ENCODE measurements at places on chromosomes 12 and 14.
A peak's percentile ranks its signal among the peaks of the same experiment; 100 is the strongest.

GRCh38 chr12:106999446-106999845 lies 12.5 kb upstream of the MTERF2 start:
- DNase-seq: no peak

DNA sequence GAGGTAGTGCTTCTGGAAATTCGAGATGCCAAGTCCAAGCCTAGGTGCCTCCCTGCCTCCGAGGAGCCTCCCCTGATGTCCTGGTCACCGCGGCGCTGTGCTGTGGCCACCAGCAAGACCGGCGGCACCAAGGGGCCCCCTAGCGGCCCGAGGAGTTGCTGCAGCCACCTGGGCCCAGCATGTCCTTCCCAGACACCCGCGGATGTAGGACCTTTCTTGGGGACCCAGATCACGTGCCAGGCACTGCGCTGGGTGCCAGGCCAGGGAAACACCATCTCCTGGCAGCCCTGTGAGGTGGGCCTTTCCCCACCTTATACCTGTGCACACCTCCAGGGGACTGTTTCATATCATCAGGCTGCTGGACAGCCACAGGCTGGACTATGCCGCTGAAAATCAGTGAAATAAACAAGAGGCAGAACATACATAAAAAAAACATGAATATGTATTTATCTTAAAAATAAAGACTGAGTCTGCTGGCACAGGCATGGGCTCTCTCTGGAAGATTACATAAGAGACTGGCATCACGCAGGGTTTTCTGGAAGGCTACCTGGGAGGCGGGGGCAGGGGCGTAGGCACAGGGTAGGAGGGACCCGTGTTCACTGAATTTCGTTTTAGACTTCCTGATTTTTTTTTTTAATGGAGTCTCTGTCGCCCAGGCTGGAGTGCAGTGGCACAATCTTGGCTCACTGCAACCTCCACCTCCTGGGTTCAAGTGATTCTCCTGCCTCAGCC lies 15.9 kb upstream of the HHIPL1 start:
- DNase-seq: peak; percentile 54

- no peak for DNase-seq
These were observed 5.0 kb upstream of the CCND2 start for GRCh38 chr12:4268329-4269181.

DNA sequence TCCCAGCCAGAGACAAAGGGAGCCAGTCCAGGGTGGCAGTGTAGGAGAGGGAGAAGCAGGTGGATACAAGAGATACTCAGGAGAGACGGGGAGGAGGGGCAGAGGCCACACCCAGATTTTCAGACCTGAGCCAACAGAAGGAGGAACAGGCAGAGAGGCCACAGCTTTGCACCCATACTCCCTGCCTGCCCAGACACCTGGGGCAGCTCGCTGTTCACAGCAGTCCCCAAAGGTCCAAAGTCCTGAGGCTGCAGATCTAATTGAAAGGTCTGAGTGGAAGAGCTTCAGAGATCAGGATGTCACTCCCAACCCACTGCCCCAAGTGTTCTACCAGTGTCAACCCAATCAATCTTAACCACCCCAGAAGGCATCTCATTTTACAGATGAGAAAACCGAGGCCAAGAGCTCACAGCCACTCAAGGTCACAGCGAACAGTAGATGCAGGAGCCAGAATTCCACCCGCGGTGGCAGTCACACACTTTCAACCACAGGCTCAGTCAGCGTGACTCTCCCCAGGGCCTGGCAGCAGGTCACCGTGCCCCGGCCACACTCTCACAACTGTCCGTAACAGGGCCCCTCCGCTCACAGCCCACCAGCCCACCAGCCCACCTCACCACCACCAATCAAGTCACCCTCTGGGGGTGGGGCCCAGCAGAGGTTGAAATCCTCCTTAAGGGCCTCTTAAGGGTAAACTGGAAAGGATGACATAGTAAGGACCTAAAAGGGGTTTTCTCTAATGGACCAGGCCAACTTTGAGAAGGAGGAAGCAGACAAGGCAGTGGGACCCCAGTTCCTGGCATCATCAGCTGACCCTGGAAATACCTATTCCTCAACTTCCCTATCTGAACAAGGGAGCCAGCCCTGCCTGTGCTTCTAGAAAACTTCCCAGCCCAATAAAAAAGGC lies 33.3 kb downstream of the ACTN1 start:
- no peak for DNase-seq

GRCh38 chr12:51378749-51379148 lies 12.5 kb downstream of the GALNT6 start:
- DNase-seq: no peak

DNA sequence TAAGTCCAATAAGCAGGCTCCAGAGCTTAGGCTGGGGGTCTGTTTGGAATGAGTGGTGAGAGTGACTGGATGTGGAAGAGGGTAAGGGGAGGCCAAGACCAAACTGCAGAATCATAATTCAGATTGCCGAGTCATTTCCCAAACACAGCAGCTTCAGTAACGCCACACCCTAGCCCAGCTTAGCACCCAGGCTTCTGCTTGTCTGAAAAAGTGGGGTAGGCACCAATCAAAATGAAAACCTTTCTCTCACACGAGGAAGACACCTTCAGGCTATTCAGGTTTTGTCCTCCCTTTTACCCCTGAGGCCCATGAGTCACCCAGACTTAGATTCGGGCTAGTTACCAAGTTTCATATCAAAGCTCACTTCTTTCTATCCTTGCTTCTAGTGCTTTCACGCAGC lies 306.1 kb downstream of the DAD1 start:
- DNase-seq: no peak

- no peak for DNase-seq
These were observed 179.3 kb downstream of the ADCK1 start for GRCh38 chr14:77979171-77979570.

DNA sequence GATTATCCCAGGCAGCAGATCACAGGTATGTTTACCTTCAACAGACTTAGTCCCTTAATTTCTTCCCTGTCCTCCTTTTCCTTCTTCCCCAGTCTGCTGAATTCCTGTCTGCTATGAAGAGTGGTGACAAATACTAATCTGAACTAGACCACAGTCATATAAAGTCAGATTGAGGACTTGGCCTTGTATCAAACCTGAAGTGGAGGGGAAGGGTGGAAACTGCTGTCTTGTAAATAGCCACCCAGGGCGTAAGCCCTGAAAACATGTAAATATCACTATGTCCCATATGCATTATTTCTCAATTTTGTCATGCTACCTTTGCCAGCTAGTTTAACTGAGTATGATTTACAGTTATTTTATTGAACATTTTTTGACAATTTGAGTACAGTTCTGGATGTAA lies 368.0 kb downstream of the CCDC91 start:
- DNase-seq: no peak

- DNase-seq: no peak
These were observed 37.2 kb upstream of the YY1 start for GRCh38 chr14:100201701-100202100.

DNA sequence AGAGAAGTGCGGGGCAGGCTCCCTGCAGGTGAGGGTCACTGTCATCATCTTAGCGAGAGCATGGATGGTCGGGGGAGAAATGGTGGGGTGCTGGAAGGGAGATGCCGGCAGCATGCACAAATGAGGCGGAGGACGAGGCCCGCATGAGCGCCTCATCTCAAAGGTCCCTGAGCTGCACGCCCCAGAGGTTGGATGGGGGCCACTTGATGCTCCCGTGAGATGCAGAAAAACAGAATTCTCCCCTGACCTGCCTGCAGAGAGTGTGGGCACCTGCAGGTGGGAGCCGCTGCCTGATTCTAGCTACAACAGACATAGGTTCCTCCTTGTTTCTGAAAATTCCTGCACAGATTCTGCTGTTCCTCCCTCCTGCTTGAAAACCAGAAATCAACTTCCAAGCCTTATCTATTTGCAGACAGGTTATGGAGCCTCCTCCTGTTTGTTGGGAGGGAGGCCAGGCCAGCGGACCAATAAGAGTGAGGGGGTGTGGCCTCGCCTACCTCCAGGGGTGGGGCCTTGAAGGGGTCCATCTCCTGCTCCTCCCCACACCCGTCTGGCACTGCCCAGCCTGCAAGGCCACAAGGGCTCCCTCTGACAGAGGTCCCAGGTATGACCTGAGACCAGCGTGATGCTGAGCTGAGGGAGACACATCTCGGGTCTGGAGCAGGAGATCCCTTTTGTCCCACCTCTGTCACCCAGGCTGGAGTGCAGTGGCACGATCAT lies 67.2 kb downstream of the KDM2B start:
- DNase-seq: no peak

DNA sequence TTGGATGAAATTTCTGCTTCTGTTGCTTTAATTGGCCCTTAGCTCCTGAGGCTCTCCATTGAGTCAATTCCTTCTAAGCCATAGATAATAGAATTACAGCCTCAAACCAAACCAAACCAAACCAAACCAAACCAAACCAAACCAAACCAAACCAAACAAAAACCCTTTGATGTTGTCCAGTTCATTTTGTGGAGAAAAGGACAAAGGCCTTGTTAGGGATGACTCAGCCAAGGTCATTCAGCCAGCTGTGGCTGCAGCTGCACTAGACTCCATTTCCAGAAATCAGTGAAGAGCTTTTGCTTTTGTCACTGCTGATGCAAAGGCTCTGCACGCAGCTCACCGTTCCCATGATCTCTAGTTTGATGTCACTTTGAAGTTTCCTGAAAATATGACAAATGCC lies 82.2 kb upstream of the RMST start:
- no peak for DNase-seq

DNA sequence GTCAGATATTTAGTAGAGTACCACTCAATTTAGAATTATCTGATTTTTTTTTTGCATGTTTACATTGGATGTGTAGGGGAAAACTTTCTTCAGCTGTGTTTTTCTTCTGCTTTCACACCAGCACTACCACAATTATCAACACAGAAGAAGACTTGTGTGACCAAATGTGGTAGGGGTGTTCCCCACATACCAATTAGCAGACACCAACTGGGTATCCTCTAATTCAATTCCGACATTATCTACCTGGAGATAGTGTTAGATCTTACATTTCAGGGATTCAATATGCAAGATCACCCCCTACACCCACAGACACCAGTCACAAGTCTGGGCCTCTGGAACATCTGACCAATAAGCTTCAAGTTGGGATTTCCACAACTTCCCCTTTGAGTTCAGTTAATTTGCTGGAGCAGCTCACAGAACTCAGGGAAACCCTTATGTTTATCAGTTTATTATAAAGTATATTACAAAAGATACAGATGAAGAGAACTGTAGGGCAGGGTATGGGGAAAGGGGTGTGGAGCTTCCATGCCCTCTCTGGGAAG lies 4.1 kb upstream of the KLRG1 start:
- no peak for DNase-seq

DNA sequence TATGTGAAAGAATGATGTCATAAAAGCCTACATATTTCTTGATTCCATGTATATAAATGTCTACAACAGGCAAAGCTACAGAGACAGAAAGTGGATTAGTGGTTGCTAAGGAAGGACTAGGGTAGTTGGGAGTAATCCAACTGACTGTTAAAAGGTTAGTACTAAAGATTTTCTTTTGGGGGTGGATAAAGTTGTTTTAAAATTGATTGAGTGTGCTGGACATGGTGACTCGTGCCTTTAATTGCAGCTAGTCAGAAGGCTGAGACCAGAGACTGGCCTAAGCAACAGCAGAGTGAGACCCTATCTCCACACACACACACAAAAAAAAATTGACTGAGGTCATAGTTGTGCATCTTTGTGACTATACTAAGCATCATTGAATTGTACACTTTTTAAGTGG lies 234.3 kb downstream of the C12orf50 start:
- peak; percentile 75 for DNase-seq

GRCh38 chr14:32109676-32110547 lies 32.8 kb downstream of the ARHGAP5 start:
- DNase-seq: no peak

GRCh38 chr14:96906434-96906833 lies 109.3 kb downstream of the VRK1 start:
- no peak for DNase-seq

GRCh38 chr12:104407438-104407837 lies 49.3 kb upstream of the CHST11 start:
- DNase-seq: no peak

DNA sequence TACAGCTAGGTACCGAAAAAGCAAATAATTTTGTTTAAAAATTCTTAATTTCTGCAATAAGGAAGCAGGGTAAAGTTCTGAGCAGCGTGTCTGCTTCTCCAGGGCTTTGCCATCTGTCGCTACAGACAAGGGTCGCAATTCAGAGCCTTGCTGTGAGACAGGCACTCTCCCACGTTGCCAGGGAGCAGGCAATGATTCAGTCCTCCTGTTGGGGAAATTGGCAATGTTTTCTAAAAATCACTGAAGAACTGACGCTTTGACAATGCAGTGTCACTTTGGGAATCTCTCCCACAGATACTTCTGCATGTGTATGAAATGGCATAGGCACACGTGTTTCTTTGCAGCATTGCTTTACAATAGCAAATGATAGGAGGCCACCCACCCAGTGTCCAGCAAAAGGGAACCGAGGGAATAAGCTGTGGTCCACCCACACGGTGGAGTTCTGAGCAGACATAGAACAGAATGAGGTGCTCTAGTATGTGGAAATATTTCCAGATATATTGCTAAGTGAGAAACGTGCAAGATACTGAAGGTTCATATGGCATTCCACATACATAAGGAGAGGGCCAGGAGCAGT lies 16.0 kb upstream of the HIP1R start:
- DNase-seq: no peak

GRCh38 chr14:98161356-98161755 lies 1110.6 kb downstream of the BCL11B start:
- no peak for DNase-seq

- DNase-seq: no peak
These were observed 14.9 kb upstream of the NFKBIA start for GRCh38 chr14:35419429-35419841.

GRCh38 chr14:59126714-59127436 lies 61.6 kb upstream of the DAAM1 start:
- DNase-seq: no peak

DNA sequence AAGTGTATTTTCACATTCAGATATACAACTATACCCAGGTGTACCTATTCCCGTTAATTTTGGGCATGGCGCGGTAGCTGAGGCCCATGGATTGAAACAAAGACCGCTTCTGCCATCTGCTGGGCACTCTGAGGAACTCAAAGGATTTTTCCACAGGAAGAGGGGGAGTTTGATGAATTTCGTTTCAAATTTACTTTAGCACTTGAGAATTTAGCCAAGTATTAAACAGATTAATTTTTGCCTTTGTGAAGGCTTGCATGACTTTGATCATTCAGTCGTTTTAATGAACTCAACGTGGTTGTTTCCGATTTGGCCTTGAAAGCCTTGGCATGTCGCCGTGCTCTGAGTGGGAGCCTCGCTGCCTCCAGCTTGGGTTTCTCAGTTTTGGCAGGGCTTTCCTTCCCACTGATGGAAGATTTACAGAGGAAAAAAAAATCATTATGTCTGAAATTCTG lies 153.2 kb upstream of the DDHD1 start:
- peak; percentile 8 for DNase-seq

Data from T1000 (cell line).